ENCODE measurements at places on chromosomes 3 and 15.

GRCh38 chr3:157865352-157866000 lies 240.7 kb downstream of the SHOX2 start:
- no peak for DNase-seq

- no peak for DNase-seq
Observed at GRCh38 chr15:69924531-69924930, 173.2 kb downstream of the TLE3 start.

DNA sequence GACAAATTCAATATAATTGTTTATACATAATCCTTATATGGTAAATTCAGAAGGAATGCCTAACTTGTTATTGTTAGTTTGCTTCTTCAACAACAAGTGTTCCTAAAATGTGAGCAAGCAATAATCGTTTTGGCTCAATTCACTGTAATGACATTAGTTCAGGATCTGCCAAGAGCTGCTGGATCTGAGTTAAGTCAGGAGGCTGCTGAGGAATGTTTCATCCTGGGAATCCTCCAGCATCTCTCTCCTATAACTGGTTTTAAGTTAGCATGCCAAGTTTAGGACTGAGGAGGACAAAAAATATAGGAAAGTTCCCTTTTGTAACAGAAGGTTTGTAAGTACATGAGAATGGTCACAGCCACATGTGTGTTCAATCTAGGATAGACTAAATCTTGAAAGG lies 4.9 kb upstream of the GTF2A2 start:
- no peak for DNase-seq

DNA sequence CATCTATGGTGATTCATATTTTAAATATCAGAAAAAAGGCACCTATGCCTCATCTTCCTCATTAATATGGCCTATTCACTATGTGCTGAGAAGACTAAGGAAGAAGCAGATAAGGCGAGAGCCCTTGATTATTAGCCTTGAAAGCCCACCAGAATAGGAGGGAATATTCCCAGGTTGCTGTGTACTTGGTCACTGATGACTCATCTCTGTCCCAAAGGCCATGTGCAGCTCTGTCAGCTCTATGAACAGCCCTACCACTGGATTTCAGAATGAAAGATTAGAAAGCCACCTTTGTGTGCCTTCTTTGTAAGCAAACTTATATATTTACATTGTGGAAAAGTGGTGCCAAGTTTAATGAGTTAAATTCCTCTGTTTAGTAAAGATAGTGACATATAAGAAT lies 211.5 kb downstream of the NFKBIZ start:
- no peak for DNase-seq

DNA sequence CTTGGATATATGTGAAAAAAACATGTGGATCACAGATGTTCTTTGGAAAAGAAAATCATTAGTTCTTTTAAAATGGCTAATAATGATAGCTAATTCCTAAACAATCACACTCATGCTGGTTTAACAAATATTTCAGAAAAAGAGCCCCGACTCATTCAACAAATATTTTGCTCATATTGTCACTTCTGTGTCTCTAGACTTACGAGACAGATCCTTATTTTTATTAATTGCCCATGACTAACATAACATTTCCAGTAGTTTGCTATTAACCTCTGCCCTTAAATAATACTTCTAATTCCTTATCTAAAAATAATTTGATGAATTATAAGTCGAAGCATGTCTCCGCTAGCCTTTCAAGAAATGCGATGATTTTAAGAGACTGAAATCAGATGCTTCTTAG lies 70.4 kb downstream of the SATB1 start:
- no peak for DNase-seq

DNA sequence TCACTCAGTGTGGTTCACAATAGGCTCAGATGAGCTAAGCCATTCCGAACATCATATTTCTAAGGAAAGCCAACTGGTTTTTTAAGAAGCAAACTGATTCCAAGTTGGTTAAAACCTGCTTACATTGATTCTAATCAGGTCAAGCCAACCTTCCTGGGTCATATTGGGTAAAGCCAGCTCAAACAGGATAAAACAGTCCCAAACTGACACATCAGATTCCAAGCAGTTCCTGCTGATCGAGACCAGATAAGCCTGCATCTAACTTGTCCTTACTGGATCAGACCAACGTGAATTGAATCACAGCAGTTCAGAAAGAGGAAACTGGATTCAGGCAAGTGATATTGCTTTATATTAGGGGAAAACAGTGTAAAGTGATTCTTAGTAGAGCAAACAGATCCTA lies 18.6 kb upstream of the THSD4 start:
- no peak for DNase-seq

- no peak for DNase-seq
Observed at GRCh38 chr15:68691705-68692104, 112.9 kb downstream of the CORO2B start.

- DNase-seq = no peak
Observed at GRCh38 chr3:122946185-122946584, 81.4 kb downstream of the SEMA5B start.

DNA sequence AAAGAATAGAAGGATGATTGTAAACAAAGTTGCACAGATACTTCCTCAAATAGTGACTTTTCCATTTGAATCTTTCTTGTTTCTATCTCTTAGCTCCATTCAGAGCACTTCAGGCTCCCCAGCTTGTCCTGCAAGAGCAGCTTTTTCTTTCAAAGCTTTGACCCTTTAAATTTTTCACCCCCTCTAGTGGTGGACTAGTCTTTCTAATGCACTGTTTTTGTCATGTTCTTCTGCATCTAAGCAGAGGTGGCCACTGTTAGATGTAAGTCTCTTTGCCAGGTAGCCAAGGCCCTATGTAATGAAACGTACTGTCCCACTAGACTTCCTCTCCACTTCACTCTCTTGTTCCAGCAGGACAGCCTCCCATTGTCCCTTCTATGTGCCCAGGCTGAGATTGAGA lies 74.0 kb upstream of the MANF start:
- DNase-seq = no peak

- no peak for DNase-seq
Observed at GRCh38 chr15:56040081-56041035, 46.9 kb upstream of the NEDD4 start.

DNA sequence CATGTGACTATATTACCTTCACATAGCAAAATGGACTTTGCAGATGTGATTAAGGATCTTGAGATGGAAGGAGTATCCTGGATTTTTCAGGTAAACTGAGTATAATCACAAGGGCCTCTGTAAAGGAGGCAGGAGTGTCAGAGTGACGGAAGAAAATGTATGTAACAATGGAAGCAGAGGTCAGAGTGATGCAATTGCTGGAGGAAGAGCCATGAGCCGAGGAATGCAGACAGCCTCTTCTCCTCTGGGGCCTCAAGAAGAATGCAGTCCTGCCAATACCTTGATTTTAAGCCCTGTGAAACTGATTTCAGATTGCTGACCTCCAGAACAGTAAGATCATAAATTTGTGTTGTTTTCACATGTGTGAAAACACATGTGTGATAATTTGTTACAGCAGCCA lies 15.1 kb downstream of the HEMK1 start:
- DNase-seq = no peak

- no peak for DNase-seq
Observed at GRCh38 chr15:87728998-87729397, 527.5 kb downstream of the NTRK3 start.

DNA sequence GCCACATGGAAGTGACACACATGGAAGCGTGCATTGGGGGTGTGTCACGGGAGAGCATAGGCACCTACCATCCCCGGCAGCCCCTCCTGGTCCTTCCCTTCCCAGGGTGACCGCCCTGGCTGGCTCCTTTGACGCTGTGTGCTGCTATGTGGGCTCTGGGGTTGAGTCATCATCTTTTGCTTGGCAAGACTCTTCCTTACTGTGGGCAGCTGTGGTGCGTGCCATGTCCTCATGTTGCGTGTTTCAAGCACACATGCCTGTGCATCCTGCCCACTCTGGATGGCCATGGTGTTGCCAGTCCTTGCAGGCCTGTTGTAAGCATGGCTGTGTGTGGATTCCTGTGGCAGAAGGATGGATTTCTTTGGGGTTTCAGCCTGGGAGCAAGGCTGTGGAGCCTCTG lies 14.0 kb downstream of the PLXNA1 start:
- no peak for DNase-seq

DNA sequence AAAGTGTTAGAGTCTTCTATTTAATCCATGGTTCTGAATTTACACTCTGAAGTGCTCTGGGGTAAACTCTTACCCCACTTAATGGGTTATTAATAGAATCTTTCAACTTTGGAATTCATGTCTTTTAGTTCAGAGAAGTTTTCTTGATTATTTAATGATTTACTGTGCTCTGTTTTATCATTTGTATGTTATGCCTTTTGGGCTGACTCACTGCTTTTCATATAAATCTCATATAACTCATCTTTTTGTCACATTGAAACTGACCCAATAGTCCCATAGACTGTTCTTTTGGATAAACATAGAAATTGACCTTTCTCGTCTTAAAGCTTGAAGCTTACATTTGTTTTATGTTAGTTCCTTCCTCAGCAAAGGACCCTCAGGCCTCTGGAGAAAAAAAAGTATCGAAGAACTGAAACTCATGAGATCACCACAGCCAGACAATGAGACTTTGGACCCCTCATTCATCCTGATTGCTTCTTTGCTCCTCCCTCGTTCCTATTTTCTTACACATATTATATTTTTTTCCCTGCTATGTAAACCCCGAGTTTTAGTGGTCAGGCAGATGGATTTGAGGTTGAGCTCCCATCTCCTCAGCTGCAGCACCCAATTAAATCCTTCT lies 229.1 kb upstream of the CBLB start:
- no peak for DNase-seq

DNA sequence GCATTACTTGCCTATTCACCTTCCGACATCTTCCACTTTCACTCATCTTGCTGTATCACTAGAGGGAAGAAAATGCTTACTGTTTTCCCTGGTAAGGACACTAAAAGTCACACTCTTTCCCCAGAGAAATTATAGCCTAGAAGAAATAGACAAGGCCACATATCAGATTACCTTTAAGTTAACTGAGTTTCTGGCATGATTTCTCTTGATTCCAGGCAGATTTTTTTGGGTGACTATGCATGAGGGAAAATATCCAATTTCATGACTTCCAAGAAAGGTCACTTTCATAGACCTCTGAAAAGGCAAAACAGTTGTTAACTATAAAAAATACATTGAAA lies 30.3 kb downstream of the TCF12 start:
- DNase-seq = no peak

GRCh38 chr15:57216288-57216687 lies 160.0 kb upstream of the CGNL1 start:
- no peak for DNase-seq

DNA sequence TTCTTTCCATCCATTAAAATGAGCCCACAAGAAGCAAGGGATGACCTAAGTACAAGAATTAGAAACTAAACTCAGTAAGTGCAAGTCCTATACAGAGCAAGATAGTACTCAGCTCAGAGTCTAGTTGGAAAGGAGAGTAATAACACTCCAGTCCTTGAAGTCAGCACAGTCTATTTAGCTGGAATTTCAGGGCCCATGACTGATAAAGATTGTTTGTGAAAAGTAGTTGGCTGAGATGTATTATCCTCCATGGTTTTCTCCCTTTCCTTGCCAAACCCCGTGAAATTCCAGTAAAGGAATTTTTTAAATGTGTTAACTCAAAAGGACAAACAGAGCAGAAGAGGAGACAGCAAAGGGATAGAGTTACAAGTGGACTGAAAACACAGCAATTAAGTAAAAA lies 127.2 kb upstream of the STT3B start:
- DNase-seq = no peak

GRCh38 chr3:29649815-29650547 lies 369.1 kb downstream of the RBMS3 start:
- DNase-seq = peak; percentile 10

DNA sequence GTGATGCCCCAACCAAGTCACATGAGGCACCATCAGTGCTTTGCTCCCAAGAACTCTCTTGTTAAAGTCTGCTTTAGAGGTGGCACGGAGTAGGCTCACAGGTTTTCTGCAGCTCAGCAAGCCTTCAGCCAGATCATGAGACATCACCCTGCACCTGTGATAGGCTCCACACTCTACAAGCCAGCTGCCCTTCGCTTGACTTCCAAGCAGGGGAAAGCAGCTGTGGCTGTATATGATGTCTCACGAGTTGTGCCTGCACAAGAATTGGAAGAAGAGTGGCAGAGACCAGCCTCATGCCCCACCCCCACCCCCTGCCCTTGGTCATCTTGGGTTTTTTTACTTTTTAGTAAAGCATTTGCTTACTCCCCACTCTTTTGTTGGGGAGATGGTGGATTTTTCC lies 22.5 kb downstream of the MRPS11 start:
- no peak for DNase-seq

DNA sequence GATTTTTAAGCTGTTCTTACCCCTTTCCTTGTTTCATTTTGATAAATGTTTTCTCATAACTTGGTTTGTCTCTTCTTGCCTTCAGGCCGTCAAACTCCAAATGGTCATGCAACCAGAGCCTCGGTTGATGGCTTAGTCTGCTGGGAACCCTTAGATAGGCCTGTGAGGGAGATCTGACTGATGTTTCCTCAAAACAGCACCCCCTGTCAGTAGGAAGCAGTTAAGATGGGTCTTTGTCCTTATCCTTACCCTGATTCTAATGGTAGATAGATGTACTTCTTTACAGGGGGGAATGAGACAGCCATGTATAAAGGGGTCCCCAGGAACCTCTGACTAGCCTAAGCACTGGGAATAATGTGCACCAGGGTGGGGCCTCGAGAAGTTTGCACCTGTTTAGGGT lies 16.3 kb upstream of the OR5H1 start:
- no peak for DNase-seq

DNA sequence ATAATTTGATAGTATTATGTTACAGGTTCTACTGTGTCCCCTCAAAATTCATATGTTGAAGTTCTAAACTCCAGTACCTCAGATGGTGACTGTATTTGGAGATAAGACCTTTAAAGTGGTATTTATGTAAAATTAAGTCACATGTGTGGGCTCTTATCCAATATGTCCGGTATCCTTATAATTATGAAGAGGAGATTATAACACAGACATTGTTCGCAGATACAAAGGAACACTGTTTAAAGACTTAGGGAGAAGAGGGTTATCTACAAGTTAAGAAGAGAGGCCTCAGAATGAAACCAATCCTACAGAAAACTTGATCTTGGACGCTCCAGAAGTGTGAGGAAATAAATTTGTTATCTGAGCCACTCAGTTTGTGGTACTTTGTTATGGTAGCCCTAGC lies 50.9 kb downstream of the DPH6 start:
- DNase-seq = no peak

GRCh38 chr3:12155264-12155663 lies 3.4 kb downstream of the TIMP4 start:
- no peak for DNase-seq

GRCh38 chr15:41915255-41915994 lies 21.6 kb upstream of the SPTBN5 start:
- no peak for DNase-seq

- no peak for DNase-seq
Observed at GRCh38 chr3:132432639-132433038, 15.3 kb downstream of the DNAJC13 start.

DNA sequence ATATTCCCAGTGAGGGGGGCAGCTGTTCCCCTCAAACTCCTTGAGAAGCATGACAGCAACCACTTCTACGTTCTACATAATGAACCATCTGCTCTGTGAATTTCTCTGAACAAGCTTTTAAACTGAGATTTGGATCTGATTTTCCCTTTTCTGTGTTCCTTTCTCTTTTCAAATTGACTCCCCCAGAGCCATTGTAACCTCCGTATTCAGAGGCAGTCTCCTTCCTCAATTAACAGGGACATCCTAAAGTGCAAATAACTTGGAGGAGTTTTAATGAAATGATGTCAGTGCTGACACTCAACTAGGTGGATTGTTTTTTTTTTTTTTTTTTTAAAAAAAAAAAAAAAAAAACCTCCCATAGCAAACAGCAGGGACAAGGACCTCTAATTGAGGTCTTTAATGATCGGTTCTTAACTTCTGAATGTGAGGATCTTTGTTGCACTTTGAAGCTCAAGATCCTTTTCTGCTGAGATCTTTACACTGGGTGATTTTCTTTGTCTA lies 48.8 kb downstream of the ADAMTS9 start:
- no peak for DNase-seq

GRCh38 chr15:60766391-60767128 lies 287.6 kb upstream of the ICE2 start:
- DNase-seq = no peak

Data from hippocampal formation (tissue), 2 donors.